ENCODE measurements at places on chromosomes 3 and 15. TPM values are rescaled to one million over a fixed set of nuclear protein-coding genes. Genes with fewer than 3 reads are reported as not detected.

The FSIP1 gene
- total RNA-seq, result 0.16 TPM

The IL17RE gene
- total RNA-seq, result 0.78 TPM

The ARF4 gene
- 95.6 TPM for total RNA-seq

The PLSCR2 gene
- total RNA-seq, result not detected

The SLC24A5 gene
- total RNA-seq, result not detected

The SLC15A2 gene
- 3.5 TPM for total RNA-seq

The LIPC gene
- 1.7 TPM for total RNA-seq

DNA sequence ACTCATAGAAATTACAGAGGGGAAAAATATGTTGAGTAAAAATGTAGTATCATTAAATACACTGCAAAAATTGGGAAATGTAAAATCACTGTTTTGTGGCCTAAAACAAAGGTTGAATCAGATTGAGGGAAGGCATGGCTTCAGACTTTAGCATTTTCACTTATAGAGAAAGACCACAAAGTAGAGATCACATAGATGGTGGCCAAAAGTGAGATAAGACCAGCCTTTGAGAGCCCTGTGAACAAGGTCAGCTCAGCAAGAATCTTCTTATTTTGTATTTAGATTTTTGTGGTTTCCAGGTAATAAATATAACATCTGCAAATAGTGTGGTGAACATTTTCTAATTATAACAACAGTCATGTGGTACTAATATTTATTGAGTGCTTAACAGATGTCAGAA is 544.8 kb upstream of the DPPA4 start:
- no peak overlapping the region for H3K27ac ChIP-seq
- H3K4me3 ChIP-seq, result no peak overlapping the region
- H3K36me3 ChIP-seq, result no peaks in the 10 kb centered on the region
- H3K4me1 ChIP-seq, result no peaks in the 10 kb centered on the region

- DNase-seq, result no peak
- no peak overlapping the region for H3K27ac ChIP-seq
- no peak overlapping the region for H3K4me3 ChIP-seq
Observed at GRCh38 chr3:56854856-56855611, 53.3 kb upstream of the ARHGEF3 start.

DNA sequence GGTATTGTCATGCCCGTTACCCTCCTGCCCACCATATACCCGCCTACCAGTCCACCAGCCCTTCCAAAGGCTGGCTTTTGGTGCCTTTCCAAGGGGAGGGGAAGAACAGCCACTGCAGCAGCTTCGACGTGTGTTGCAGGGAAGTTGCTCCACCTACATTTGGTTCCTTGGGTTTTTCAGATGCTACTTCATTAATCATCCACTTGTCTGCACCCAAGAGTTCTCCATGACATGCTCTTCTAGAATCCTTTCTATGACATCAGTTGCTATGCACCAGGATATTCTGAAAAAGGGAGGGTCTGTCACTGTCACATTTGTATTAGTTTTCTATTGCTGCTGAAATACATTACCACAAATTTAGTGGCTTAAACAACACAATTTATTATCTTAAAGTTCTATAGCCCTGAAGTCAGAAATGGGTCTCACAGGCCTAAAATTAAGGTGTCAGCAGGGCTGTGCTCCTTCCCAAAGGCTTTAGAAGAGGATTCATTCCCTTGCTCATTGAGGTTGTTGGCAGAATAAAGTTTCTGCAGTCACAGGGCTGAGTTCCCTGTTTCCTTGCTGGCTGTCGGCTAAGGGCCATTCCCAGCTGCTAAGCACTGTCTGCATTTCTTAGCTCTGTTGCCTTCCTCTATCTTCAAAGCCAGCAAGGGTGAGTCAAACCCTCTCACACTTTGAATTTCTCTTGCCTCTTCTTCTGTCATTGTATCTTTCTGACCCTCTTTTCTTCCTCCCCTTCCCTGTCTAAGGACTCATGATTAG is at the start of gene LYZL4:
TSS of gene LYZL4 (minus strand) at position 241 of the 762 bp plus-strand sequence. CDS start 3,359 bp downstream, outside the sequence.
- no peak within 1 kb of the TSS for H3K27ac ChIP-seq
- no peaks in the 10 kb centered on the region for H3K36me3 ChIP-seq
- H3K27me3 ChIP-seq, result peaks cover 8% of the 10 kb centered on the region
- H3K4me3 ChIP-seq, result no peak within 1 kb of the TSS
- H3K4me1 ChIP-seq, result no peaks in the 10 kb centered on the region

DNA sequence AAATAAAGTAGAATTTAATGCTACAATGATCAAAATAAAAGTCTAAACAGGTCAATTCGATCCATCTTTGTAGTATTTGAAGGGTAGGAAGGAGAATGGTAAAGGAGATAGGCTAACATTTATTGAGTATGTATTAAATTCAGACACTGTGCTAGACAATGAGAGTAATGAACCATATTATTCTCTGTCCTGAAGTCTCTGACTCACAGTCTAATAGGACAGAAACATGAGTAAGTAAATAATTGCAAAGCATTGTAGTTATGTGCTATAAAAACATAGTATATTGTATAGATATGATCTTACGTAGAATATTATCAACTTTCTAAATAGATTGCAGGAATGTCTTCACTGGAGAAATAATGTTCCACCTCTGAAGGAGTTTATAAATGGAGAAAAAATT is 64.5 kb downstream of the MDFIC2 start:
- no peak overlapping the region for H3K4me3 ChIP-seq
- no peaks in the 10 kb centered on the region for H3K36me3 ChIP-seq
- H3K4me1 ChIP-seq, result no peaks in the 10 kb centered on the region
- no peaks in the 10 kb centered on the region for H3K27me3 ChIP-seq

DNA sequence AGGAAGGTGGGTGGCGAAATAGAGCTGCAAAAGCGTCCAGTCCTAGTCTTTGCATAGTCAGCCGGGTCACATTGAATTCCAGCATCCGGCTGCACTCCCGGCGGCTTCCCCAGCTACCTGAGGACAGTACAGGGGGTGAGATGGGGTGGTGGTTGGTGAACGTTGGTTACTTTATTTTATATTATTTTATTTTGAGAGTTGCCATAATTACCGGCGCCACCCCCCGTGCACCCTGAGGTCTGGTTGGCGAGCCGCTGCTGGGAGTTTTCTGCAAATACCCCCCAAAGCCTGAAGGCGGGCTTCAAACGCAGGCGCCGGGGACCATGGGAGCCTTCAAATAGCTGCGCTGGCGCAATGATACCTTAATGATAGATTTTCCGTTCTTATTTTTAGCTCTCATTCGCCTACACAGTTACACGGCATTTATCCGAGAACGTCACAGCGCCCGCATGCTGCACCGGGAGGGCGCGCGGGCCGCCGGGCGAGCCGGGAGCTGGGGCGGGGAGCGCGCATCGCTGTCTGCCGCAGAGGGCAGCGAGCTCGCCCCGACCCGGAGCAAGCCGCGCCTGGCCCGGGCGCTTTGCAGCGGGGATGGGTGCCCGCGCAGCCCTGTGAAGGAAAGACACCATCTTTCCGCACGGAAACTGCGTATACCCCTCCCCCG is 756 bp upstream of the RASGRF1 start:
- no peaks in the 10 kb centered on the region for H3K36me3 ChIP-seq
- no peak for DNase-seq
- H3K27me3 ChIP-seq, result peaks cover 55% of the 10 kb centered on the region
- peaks cover 5% of the 10 kb centered on the region for H3K4me1 ChIP-seq
- no peak overlapping the region for H3K27ac ChIP-seq

GRCh38 chr3:30680789-30681648 is 74.6 kb downstream of the TGFBR2 start:
- peaks cover 85% of the 10 kb centered on the region for H3K36me3 ChIP-seq
- no peaks in the 10 kb centered on the region for H3K27me3 ChIP-seq
- H3K4me3 ChIP-seq, result peak overlapping the region; percentile 6

DNA sequence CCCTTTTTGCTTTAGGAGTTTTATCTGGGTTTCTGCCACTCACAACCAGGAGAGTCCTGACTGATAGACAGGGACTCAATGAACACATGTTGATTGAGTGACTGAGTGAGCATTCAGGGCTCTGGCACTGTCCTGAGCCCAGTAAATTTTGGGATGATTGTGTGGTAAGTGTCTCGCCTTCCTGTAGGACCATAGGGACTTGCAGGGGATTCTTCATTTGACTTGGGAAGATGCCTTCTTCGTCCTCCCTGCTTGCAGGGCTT is 22.3 kb upstream of the FLNB start:
- no peaks in the 10 kb centered on the region for H3K27me3 ChIP-seq
- peaks cover 3% of the 10 kb centered on the region for H3K36me3 ChIP-seq
- H3K4me3 ChIP-seq, result no peak overlapping the region
- H3K4me1 ChIP-seq, result peaks cover 19% of the 10 kb centered on the region
- no peak overlapping the region for H3K27ac ChIP-seq

GRCh38 chr3:186493525-186494255 is 50.5 kb downstream of the CRYGS start:
- DNase-seq, result no peak
- H3K27ac ChIP-seq, result no peak overlapping the region
- peaks cover 5% of the 10 kb centered on the region for H3K27me3 ChIP-seq
- H3K4me3 ChIP-seq, result no peak overlapping the region
- no peaks in the 10 kb centered on the region for H3K4me1 ChIP-seq

GRCh38 chr3:11583638-11584046 is 60.1 kb downstream of the VGLL4 start:
- H3K27me3 ChIP-seq, result no peaks in the 10 kb centered on the region
- H3K27ac ChIP-seq, result no peak overlapping the region
- peaks cover 52% of the 10 kb centered on the region for H3K36me3 ChIP-seq
- H3K4me1 ChIP-seq, result peaks cover 45% of the 10 kb centered on the region

- H3K4me3 ChIP-seq, result no peak overlapping the region
- peaks cover 49% of the 10 kb centered on the region for H3K4me1 ChIP-seq
- peaks cover 11% of the 10 kb centered on the region for H3K36me3 ChIP-seq
- no peak for DNase-seq
Observed at GRCh38 chr3:106339551-106339950, 470.7 kb upstream of the CBLB start.

DNA sequence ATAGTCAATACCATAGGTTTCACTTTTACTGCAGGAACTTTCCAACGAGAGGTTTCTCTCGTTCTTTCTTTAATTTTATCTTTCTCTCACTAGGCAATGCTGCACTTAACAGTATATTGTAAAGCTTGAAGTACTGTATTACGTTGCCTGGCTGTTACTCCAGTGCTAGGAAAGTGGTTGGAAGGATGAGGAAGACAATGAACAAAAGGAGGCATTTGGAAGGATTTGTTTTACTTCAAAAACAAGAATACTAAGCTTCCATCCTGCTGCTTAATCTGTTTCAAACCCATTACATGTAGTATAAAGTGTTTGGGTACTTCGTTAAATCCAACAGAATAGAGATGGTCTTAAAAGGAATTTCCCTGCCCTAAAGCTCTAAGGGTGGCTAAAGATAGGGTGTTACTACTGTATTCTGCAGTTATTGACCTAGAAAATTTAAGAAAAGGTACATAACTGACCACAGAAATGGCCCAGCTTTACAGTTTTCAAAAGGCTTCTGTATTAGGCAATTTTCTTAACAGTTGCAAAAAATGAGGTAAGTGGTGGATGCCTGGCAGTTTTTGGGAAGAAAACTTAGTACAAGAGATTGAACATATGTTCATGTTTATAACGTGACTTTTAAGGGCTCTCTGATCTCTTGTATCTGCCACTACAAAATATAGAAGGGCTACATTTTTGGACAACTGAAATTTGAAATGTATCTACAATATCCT is 785 bp upstream of the IFT57 start:
- no peaks in the 10 kb centered on the region for H3K36me3 ChIP-seq
- peak overlapping the region; percentile 94 for H3K4me3 ChIP-seq
- peaks cover 2% of the 10 kb centered on the region for H3K27me3 ChIP-seq
- peaks cover 41% of the 10 kb centered on the region for H3K4me1 ChIP-seq
- no peak for DNase-seq

GRCh38 chr3:16330351-16330750 is 65.3 kb downstream of the OXNAD1 start:
- no peak overlapping the region for H3K27ac ChIP-seq
- peaks cover 85% of the 10 kb centered on the region for H3K36me3 ChIP-seq
- no peak for DNase-seq
- no peak overlapping the region for H3K4me3 ChIP-seq
- no peaks in the 10 kb centered on the region for H3K27me3 ChIP-seq
- peaks cover 1% of the 10 kb centered on the region for H3K4me1 ChIP-seq

DNA sequence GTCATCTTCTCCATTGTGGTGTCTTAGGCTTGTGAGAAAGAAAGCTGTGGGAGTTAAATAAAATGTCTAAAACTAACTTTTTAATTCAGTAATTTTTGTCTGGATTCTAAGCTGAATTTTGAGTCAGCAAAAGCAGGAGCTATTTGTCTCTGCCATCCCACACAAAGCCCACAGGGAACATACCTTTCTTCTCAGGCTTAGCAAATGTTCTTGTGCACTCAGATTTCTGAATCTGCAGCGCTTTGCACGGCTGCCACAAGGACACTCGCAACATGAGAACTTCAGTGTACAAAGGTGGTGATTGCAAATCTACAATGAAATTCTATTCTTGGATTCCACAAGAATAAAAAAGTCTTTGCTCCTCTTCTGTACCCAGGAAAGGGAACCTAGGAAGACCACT is 88.2 kb upstream of the RNF7 start:
- H3K4me1 ChIP-seq, result no peaks in the 10 kb centered on the region

DNA sequence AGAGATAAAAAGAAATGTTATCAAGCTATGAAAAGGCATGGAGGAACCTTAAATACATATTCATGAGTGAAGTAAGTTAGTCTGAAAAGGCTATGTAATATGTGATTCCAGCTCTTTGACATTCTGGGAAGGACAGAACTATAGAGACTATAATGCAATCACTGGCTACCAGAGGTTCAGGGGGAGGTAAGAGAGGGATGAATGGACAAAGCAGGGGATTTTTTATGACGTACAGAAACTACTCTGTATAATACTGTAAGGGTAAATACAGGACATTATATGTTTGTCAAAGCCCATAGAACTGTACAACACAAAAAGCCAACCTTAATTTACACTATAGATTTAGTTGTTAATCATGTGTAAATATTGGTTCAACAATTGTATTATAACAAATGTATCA is 46.1 kb downstream of the MCTP2 start:
- H3K4me1 ChIP-seq, result peaks cover 60% of the 10 kb centered on the region
- no peak overlapping the region for H3K27ac ChIP-seq
- DNase-seq, result no peak
- H3K36me3 ChIP-seq, result peaks cover 52% of the 10 kb centered on the region
- H3K4me3 ChIP-seq, result no peak overlapping the region

- H3K27me3 ChIP-seq, result peaks cover 2% of the 10 kb centered on the region
- no peak overlapping the region for H3K4me3 ChIP-seq
- H3K27ac ChIP-seq, result no peak overlapping the region
- no peak for DNase-seq
- no peaks in the 10 kb centered on the region for H3K4me1 ChIP-seq
- no peaks in the 10 kb centered on the region for H3K36me3 ChIP-seq
Observed at GRCh38 chr3:61601831-61602230, 40.5 kb downstream of the PTPRG start.

DNA sequence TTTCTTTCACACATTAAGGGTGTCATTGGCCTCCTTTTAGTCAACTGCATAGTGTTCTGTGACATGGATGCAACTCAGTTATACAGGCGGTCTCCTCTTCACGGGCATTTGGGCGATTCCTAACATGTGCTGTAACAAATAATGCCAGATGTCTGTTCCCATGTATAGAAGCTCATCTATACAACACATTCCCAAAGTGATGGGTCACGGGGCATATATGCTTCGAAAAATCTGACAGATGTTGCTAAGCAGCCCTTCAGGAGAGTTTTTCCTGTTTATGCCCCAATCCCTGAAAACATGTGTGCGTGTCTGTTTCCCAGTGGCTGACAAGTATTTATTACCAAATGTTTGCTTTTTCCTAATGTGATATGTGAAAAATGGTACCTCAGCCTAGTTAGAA is 25.8 kb downstream of the LRRK1 start:
- no peaks in the 10 kb centered on the region for H3K36me3 ChIP-seq
- DNase-seq, result no peak
- peaks cover 12% of the 10 kb centered on the region for H3K27me3 ChIP-seq
- H3K27ac ChIP-seq, result no peak overlapping the region

GRCh38 chr3:10978956-10979355 is 13.6 kb upstream of the SLC6A1 start:
- H3K36me3 ChIP-seq, result no peaks in the 10 kb centered on the region
- DNase-seq, result no peak
- no peak overlapping the region for H3K27ac ChIP-seq
- H3K4me3 ChIP-seq, result no peak overlapping the region
- H3K4me1 ChIP-seq, result no peaks in the 10 kb centered on the region
